GM10248 (cell line): ENCODE measurements at places on chromosomes 2 and 18.

GRCh38 chr2:95390272-95390880 lies 12.1 kb upstream of the FAHD2A start:
- DNase-seq: no peak

DNA sequence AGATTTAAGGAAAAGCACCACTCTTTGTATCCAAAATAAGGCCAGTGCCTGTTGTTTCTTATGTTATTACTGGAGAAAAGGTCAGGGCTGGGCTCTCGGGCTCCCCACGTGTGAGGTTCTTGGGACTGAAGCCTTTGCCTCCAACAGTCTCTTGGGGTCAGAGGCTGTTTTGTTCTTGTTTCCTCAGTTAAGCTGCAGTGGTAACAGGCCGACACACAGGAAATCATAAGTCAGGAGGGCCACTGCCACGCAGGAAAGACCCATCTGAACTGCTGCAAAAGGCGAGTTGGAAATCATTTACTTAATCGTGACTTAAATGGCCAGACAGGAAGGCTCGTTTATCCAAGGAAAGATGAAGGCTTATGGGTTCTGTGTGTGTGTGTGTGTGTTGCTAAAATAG lies 30.3 kb upstream of the IL37 start:
- DNase-seq: no peak

- DNase-seq: no peak
These were observed 85.9 kb upstream of the RFX8 start for GRCh38 chr2:101560780-101561315.

DNA sequence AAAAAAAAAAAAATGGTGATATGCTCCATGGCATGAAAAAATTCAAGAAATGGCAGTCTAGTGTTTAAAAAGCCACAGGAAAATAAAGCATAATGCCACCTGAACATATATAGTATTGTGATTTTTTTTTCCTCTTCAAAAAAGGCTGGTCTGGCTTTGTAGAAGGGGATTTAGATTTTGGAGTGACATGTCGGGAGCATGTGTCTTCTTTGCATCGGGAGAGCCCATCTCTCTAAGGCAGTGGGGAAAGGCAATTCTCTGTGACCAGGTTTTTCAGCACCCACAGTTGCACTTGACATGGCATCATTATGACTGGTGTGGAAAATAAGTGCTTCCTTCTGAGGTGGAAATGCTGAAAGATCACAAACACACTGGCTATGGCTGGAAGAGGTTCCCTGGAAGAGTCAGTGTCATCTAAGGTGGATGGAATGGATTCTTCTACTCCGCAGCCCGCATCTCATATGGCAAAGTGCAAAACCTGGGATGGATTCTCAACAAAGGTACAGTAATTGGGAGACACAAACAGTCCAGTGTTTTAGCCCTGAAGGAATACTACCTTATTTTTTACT lies 172.5 kb downstream of the AGAP1 start:
- DNase-seq: no peak

- no peak for DNase-seq
These were observed 30.7 kb upstream of the FRZB start for GRCh38 chr2:182897137-182897536.

DNA sequence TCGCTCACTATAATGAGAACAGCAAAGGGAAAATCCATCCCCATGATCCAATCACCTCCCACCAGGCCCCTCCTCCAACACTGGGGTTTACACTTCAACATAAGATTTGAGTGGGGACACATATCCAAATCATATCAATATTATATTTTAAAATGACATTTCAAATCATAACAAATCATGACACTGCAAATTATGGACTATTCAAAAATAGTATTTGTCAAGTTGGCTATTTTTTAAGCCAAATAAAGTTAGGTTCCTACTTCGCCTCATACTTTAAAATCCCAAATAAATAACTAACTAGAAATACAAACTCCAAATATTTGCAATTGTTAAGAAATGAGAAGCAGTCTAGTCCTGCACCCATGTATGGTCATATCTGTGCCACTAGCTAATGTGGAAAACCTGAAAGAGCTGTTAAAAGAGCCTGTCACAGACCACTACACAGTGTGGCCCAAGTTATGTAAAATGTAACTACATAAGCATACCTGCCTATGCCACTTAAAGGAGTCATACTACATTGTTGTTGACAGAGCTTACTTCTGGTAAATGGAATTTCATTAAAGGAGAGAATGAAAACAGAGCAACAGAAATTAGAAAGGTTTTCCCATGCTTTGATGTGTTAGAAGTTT lies 334.7 kb upstream of the GULP1 start:
- no peak for DNase-seq

DNA sequence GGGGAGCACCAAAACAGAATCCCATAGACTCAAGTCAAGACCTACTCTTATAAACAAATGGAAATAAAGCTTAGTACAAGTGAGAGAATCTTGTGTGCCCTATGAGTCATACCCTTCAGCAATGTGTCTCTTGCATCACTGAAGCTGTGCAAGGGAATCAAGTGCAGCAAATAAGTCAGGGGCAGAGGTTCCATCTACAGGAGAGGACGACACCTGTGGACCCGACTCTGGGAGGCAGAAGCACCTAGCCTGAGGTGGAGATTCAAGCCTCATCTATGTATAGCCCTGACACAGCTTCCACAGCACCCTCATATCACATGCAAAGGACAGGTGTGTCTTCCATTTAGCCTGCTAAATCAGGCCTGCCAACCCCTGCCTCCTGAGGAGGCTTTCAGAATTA lies 298.2 kb downstream of the CNTNAP5 start:
- DNase-seq: no peak

DNA sequence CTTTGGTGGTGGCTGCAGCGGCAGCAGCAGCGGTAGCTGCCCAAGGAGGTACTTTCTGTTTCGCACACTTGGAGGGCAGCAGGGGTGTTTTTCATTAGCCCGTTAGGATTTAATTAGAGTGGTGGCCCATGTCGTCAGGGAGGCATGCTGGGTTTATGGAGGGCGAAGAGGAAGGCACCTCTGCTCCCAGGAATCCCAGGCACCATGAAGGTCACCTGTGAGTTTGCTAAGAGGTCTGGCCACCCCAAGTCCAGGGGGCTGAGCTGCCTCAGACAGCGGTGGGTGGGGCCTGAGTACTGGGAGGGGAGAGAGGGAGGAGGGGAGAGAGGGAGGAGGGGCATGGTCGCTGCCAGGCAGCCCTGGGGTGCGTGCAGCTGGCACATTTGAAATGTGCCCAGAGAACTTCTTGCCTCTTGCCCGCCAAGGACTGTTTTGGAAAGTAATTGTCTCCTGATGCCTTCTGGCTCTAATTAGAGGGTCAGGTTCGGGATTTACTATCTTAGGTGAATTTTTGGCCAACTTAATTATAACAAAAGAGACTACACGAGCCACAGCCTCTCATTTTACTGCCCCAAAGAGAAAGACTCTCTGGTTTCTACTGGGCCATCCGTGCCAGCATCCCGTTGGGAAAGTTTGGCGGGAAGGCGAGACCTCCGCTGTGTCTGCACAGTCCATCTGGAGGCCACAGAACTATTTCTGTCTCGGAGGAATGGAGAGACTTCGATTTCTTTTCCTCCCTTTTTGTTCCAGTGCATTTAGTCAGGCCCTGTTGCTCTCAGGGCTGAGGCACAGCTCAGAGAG lies 62.0 kb downstream of the GLI2 start:
- no peak for DNase-seq

DNA sequence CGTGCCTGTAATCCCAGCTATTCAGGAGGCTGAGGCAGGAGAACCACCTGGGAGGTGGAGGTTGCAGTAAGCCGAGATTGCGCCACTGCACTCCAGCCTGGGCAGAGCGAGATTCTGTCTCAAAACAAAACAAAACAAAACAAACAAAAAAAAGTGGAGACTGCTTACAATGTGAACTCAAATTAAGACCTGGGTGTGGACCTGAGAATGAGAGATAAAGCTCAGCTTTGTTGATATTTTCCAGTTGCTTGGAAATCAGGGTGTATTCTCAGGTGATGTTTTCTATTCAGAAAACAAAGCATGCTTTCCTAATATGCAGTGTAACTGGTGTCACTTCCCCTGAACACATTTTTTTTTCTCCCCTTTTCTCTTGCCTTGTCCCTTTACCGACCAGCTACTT lies 5.3 kb upstream of the CERS6 start:
- DNase-seq: no peak

DNA sequence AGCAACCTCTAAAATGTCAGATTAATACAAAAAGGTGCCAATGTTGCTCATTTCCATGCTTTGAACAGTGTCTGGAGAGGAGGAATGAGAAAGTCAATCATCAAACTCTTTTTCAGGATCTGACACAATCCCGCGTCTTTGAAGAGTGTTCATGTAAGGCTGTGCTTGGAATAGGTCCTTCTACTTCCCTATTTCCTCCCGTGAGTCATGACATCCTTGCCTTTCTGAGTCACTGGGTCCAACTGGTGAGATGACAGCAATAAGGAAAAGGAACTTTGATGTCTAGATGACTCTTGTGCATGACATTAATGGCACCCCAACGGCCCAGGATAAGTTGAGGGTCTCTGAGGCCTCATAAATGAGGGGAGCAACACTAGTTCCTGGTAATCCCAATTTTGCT lies 109.0 kb upstream of the CELF4 start:
- DNase-seq: no peak

- DNase-seq: no peak
These were observed 11.3 kb upstream of the COPS8 start for GRCh38 chr2:237074211-237074993.

- no peak for DNase-seq
These were observed 92.1 kb downstream of the COLEC12 start for GRCh38 chr18:408367-408766.

DNA sequence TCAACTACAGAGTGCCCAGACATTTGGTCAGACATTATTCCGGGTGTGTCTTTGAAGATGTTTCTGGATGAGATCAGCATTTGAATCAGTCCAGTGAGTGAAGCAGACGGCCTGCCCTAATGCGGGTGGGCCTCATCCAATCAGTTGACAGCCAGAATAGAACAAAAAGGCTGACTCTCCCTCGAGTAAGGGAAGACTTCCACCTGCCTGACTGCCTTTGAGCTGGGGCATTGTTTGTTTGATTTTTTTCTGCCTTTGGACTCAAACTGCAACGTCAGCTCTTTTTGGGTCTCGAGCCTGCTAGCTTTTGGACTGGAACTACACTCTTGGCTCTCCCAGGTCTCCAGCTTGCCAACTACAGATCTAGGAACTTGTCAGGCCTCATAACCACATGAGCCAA lies 111.7 kb upstream of the AGAP1 start:
- DNase-seq: no peak
